ENCODE measurements at places on chromosomes 5 and 9.

- no peak for DNase-seq
Observed at GRCh38 chr9:116166713-116167112, 13.1 kb downstream of the PAPPA start.

DNA sequence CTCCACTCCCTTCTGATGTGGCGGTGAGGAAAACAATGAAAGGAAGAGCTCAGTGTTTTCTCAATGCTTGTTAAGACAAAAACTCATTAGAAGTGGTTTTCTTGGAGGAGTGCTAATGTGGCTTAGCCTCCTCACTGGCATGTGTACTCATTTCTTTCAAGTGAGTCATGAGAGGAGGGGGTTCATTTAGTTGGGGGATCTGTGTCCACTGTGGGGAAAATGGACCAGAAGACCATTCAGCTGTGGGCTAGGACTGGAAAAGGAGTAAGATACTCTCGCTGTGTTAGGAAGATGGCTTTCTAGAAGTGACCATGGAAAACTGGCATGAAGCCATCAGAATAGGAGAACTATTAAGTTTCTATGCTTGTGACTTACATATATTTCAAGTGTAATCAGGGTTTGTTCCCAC, 23.5 kb downstream of the KLF9 start:
- no peak for DNase-seq

GRCh38 chr5:100797861-100798260, 105.2 kb downstream of the ST8SIA4 start:
- no peak for DNase-seq

GRCh38 chr5:168793841-168794837, 215.0 kb upstream of the PANK3 start:
- DNase-seq = no peak

DNA sequence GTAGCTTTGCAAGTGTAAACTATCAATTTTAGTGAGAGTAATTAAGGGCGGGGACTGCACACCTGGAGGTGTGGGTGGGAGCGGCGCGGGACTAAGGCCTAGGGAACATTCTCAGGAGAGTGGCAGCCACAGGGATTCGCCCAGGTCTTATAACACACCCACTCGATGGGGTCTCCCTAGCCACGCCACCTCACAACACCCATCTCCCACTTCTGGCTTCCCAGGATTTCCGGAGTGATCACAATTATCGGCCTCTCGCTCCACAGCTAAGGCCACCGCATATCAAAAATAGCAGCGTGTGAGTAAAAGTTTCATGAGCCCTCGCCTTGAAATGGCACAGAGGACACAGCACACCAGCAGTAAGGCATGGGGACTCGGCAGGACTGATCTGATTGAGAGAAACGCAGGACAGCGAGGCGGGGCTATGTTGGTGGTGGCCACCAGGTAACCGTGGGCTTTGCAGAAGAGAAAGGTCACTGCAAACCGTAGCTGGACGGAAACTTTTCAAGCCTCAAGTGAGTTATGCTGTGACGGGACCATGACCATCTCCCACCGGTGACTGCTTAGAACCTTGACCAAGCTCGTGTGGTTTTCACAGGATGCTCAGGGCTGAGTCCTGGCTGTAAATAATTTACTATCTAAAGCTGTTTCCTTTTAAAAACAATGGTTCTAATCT, 1.1 kb upstream of the LPAR1 start:
- no peak for DNase-seq

DNA sequence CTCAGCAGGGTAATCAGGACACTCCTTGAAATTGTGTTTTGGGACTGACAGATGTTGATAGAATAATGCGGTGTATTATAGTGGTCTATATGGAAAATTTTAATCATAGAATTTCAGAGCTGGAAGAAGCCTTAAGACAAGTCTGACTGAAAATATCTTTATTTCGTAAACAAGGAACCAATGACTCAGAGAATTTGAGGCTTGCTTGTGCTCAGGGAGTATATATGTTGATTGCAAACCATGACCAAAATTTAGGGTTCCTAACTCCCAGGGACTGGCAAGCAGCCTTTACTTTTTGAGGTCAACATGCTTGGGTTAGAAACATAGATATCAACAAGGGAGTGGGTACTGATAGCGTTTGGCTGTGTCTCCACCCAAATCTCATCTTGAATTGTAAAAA, 287.2 kb downstream of the CD180 start:
- DNase-seq = no peak

DNA sequence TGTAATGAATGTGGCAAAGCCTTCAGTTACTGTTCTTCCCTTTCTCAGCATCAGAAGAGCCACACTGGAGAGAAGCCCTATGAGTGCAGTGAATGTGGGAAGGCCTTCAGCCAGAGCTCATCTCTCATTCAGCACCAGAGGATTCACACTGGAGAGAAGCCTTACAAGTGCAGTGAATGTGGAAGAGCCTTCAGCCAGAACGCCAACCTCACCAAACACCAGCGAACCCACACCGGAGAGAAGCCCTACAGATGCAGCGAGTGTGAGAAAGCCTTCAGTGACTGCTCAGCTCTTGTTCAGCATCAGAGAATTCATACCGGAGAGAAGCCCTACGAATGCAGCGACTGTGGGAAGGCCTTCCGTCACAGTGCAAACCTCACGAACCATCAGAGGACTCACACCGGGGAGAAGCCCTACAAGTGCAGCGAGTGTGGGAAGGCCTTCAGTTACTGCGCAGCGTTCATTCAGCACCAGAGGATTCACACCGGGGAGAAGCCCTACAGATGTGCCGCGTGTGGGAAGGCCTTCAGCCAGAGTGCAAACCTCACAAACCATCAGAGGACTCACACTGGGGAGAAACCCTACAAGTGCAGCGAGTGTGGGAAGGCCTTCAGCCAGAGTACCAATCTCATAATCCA, 6.8 kb downstream of the RPL12 start:
- no peak for DNase-seq

- DNase-seq = no peak
Observed at GRCh38 chr5:74624501-74624900, 16.0 kb downstream of the ENC1 start.

GRCh38 chr5:145588113-145588512, 247.0 kb downstream of the PRELID2 start:
- DNase-seq = no peak

- no peak for DNase-seq
Observed at GRCh38 chr9:37121881-37122280, 1.5 kb downstream of the ZCCHC7 start.

- no peak for DNase-seq
Observed at GRCh38 chr9:126859111-126859510, 1.3 kb upstream of the ZBTB34 start.

DNA sequence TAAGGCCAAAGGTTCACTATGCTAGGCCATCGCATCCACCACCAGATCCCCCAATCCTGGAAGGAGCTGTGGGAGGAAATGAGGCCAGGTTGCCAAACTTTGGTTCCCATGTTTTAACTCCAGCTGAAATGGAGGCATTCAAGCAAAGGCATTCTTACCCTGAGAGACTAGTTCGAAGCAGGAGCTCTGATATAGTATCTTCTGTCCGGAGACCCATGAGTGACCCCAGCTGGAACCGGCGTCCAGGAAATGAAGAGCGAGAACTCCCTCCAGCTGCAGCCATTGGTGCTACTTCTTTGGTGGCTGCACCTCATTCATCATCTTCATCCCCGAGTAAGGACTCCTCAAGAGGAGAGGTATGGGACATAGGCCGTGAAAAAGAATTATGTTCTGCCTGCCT, 75.6 kb downstream of the GAPVD1 start:
- no peak for DNase-seq

- no peak for DNase-seq
Observed at GRCh38 chr9:126703002-126703865, 89.5 kb downstream of the LMX1B start.

- no peak for DNase-seq
Observed at GRCh38 chr9:73780916-73781315, 629.3 kb downstream of the ANXA1 start.

DNA sequence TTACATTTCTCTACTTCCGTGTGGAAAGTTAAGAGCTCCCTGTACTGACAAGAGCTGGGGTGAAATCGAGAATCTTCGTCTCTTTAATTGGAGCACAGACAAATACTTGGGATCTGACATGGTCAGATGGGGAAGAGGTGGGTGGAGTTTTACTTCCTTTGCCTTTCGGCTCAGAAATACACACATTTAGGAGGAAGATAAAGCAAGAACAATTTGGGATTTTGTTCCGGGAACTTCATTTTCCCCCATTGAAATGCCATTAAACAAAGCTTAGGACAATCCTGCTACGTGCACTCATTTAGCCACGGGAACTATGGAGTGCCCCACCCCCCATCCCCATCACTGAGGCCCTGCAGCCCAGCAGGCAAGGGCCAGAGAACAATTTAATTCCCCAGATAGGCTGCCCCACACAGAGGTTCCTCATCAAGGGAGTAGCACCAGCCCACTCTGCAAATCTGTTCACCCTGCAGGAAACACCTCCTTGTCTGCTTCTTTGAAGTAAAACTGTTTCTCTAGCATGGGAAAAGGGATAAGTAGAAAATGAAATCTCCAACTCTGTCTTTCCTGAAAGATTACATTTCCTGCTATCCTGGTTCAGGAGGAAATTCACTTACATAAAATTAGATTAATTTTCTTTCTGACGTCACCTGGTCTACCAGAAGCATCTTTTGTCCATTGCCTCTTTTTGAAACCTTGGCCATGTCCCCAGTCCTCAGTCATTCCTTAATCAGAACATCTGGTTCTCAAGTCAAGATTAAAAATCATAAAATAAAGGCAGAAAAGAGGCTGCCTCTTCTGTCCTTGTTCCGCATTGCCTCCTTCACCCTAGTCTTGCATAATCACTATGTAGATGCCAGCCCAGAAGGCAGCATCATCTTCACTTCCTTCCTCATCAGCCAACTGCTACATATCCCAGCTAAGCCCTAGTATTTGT, 206.4 kb downstream of the ENC1 start:
- no peak for DNase-seq

DNA sequence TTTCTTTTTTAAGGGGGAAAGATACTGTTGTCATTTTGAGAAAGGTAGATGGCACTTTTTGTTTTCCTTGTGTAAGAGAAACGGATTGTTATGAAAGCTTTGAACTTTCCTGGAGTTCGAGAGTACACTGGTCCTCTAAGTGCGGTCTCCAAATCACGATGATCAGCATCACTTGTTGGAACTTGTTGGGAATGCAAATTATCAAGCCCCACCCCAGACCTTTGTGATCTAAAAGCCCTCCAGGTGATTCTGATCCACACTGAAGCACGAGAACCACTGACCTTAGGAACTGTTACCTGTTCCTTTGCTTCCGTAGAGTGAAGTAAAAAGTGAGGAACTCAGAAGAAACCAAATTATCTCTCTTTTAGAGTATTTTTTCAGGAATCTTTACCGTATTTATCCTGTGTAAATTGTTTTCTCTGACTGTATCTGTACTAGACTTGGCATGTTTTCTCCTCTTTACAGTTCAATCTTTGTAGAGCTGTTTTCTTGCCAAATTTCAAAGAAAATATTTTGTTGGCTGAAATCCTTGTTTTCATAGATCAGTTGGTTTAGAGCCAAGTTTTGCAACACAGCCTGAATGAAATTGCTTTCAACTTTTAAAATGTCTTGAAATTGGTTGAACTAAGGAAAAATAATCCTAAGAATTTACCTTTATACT, 4.0 kb downstream of the MAT2B start:
- DNase-seq = no peak

DNA sequence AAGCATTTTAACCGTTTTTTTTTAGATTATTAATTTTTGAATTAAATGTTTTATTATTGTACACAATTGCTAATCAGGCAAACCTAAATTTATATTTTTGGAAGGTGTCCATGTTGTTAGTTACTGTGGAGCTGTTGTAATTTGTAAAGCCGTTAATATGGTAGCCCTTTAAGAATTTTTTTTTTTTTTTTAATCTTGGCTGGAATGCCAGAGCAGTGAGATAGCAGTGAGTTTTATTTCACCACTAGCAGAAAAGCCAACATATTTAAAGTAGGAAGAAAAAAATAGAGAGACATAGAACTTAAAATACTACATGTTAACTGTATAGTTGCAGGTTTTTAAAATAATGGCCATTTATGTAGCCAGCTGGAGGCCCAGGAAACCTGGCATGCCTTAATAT, 35.3 kb upstream of the RNF20 start:
- DNase-seq = no peak
